MCF 10A (cell line): ENCODE measurements at places on chromosomes 1 and 21. TPM values are rescaled to one million over a fixed set of nuclear protein-coding genes. Genes with fewer than 3 reads are reported as not detected.

LHX8 gene
- not detected in 2 replicates for total RNA-seq

DNA sequence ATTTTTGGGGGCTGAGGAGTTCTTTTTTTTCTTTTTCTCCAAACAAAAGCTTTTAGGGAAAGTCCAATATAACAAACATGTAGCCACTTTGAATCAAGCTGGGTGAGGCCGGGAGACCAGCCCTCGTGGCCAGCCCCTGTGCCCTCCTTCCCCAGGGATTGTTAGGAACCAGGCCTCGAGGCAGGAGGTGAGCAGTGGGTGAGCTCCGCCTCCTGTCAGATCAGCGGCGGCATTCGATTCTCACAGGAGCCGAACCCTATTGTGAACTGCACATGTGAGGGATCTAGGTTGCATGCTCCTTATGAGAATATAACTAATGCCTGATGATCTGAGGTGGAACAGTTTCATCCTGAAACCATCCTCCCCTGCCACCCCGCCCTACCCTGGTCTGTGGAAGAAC, 41.8 kb upstream of the TTC22 start:
- no peak overlapping the region for H3K4me3 ChIP-seq
- no peaks in the 10 kb centered on the region for H3K27me3 ChIP-seq
- H3K36me3 ChIP-seq = peaks cover 17% of the 10 kb centered on the region
- H3K27ac ChIP-seq = no peak overlapping the region

DNA sequence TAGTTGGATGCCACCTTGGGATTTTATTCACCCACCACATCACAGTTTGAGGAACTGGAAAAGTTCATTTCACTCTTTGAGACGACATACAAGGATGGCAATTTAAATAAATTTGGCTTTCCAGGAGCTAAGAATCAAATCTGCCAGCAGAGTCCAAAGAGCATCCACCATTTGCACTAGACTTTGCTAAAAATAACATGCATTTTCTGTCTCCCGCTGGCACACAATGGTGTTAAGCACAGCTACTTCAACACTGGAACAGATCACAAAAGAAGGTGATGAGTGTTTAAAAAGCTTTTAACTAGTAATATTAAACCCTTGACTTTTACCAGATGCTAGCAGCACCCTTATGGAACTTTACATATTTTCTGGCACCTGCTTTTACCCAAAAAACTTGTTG, 44.6 kb downstream of the MAEL start:
- H3K4me1 ChIP-seq = no peaks in the 10 kb centered on the region
- H3K36me3 ChIP-seq = no peaks in the 10 kb centered on the region
- H3K27ac ChIP-seq = no peak overlapping the region
- H3K4me3 ChIP-seq = no peak overlapping the region
- peaks cover 34% of the 10 kb centered on the region for H3K27me3 ChIP-seq
- no peak for DNase-seq

DNA sequence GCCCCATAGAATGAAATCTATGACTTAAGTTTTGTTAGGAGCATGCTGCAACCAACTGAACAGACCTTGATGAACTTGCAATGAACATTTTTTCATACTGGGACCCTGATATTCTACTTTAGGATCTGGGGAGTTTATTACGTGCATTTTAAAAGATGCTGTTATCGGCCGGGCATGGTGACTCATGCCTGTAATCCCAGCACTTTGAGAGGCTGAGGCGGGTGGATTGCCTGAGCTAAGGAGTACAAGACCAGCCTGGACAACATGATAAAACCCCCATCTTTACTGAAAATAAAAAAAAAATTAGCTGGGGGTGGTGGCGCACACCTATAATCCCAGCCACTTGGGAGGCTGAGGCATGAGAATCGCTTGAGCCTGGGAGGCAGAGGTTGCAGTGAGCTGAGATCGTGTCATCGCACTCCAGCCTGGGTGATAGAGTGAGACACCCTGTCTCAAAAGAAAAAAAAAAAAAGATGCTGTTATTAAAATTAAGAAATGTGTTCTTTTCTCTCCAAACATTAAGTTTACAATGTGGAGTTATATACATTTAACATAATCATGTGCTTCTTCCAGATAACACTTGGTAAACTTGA, 7.1 kb downstream of the MPZL1 start:
- DNase-seq = no peak
- peaks cover 32% of the 10 kb centered on the region for H3K4me1 ChIP-seq
- no peak overlapping the region for H3K4me3 ChIP-seq
- H3K36me3 ChIP-seq = peaks cover 49% of the 10 kb centered on the region
- no peaks in the 10 kb centered on the region for H3K27me3 ChIP-seq
- H3K27ac ChIP-seq = no peak overlapping the region

GRCh38 chr1:11725616-11726015, 10.3 kb upstream of the AGTRAP start:
- no peak overlapping the region for H3K4me3 ChIP-seq
- H3K27ac ChIP-seq = no peak overlapping the region
- no peaks in the 10 kb centered on the region for H3K27me3 ChIP-seq
- no peaks in the 10 kb centered on the region for H3K36me3 ChIP-seq
- H3K4me1 ChIP-seq = peaks cover 8% of the 10 kb centered on the region

GRCh38 chr1:60025552-60025951, 48.0 kb downstream of the C1orf87 start:
- no peak for DNase-seq
- no peak overlapping the region for H3K4me3 ChIP-seq
- H3K36me3 ChIP-seq = no peaks in the 10 kb centered on the region
- H3K27ac ChIP-seq = no peak overlapping the region
